ACHN (cell line): ENCODE measurements at places on chromosomes 11 and 22.
A peak's percentile ranks its signal among the peaks of the same experiment; 100 is the strongest.

DNA sequence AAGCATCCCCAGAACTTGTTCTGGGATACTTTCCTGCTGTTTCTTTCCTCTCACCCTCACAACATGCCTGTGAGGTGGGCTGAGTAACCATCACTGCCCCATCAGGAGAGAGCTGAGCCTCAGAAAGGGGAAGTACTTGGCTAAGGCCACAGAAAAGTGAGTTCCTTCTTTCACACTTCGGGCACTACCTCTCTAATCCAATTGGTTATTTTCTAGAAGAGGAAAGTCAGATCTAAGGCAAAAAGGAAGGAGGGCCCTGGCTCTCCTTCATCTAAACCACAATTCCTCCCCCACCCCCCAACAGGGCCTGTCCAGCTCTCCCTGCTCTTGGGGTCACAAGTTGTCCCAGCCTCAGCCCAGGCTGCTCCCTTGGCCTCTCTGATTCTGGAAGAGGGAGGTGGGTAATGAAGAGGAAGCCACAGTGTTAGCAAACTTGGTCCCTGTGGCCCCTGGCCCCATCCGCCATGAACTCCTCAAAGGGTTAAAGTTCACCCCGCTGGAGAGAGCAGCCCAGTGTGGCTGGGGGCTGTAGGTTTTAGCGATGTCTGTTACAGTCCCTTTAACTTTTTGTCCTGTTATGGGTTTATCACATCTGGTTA, 34.0 kb downstream of the SLC22A12 start:
- DNase-seq = no peak

DNA sequence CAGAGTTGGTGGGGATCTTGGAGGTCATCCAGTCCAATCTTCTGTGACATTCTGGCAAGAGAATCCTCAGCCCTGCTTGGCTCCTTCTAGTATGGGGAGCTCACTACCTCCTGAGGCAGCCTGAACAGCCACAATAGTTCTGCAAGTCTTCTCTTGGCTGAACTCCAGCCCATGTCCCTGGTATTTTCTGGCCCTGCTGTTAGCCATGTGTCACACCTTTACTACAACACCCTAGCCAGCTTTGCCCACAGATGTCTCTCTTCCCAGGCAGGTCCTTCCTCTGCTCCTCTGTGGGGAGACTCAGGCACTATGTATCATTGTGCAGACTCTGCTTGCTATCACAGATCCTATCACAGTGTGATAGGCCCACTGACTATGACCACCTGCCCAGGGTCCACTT, 297.7 kb downstream of the CTTN start:
- no peak for DNase-seq

- peak; percentile 17 for DNase-seq
Measured at GRCh38 chr11:120248551-120249278, 8.8 kb downstream of the POU2F3 start.

GRCh38 chr11:130418756-130419155, 9.7 kb downstream of the ADAMTS8 start:
- DNase-seq = no peak

- DNase-seq = peak; percentile 53
Measured at GRCh38 chr11:118917481-118918127, 8.1 kb downstream of the BCL9L start.

DNA sequence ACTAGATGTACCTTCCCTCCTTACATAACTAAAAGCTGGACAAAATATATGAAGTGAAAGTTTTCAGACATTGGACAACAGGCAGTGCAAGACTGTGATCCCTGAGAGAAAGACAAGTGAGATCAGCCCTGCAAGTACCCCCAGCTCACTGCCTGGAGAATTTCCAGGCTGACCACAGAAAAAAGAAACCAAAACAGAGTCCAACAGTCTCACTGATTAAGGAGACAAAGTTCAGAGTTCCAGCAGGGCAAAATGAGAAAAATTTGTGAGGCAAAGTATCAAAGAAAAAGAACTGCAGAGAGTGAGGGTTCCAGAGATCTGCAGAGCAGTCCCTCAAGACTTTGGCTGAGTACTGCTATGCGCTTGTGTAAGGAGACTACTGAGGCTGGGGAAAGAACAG, 47.3 kb upstream of the TMEM45B start:
- no peak for DNase-seq

DNA sequence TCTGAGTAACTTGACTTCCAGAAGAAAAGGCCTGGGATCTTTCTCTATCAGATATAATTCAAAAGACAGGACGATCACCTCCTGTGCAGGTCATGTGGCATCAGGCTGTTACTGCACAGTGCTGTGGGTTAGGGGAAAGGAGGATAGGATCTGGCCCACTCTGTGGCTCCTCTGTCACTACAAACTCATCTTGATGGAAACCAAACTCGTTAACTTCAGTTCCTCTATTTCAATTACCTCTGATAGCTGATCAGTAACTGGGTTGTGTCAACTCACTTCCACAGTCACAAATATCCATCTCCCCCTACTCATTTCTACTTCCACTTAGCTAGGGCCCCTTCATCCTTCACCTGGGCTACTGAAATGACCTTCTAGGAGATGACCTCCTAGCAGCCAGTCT, 95.2 kb downstream of the RCN1 start:
- no peak for DNase-seq

GRCh38 chr11:66570079-66570849, 1.9 kb upstream of the CTSF start:
- DNase-seq = no peak

DNA sequence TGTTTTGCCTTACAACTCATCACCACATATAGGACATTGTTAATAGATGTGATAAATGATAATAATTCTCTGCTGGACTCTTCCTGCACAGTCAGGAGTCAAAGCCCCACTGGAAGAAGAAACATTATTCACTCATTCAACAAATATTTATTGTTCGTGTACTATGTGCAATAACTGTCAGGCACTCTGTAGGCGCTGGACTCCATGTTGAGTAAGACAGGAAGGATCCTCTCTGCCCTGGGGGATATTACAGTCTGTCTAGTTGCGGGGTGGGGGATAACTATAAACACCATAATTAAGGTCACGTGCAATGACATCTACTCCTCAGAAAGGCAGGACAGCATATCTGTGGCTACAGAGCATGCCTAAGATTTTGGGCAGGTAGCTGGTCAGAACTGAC, 281.1 kb downstream of the FAT3 start:
- no peak for DNase-seq

GRCh38 chr11:19420868-19421533, 180.3 kb upstream of the E2F8 start:
- DNase-seq = no peak

DNA sequence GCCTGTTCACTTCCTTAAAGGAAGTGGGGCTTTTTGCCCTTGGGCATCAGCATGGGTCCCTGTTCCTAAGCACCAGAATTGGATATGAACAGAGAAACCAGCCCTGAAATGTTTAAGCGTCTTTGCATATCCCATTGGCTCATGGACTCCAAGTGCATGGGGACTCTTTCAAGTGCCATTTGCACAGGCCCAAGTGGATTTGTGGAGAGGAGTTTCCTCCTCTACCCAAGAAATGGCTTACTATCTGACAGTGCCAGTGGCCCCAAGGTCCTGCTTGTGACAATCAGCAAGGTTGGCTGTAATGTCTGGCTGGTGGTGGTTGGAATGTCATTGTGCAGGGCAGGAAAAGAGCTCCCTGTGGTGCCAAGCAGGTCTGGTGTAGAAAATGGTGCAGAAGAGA, 4.0 kb downstream of the TOMM22 start:
- no peak for DNase-seq

DNA sequence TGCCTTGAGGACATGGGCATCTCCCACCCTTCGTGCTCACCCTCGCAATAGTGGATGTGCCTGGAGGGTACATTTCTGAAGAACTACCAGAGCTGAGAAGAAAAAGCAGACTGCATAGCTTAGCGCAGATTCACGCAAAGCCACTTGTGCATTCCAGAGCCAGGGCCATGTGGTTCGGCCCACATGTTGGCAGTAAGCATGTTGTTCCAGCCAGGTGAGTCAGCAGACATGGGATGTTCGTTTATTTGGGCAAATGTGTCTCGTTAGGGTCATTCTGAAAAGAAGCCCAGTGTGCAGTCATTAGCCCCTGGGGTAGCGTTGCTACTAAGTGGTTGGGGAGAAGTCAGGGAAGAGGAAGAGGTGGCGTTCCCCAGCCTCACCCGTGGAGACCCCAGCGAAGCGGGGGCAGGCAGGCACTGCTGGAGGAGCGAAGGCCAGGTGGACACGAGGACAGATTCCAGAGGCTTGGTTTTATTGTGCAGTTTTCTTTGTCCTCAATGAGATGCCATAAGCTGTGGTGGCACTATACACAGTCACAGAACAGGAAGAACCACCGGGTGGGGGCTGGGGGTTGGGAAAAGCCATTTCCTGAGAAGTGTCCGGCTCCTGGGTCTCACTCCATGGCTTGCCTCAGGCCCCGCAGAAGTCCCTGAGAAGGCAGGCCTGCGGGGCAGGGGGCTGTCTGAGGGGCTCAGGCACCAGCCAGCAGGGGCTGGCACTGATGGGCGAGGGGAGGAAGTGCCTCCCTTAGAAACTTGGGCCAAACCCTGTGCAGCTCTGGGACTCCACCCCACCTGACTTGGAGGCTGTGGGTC, 5.0 kb downstream of the THY1 start:
- peak; percentile 59 for DNase-seq

DNA sequence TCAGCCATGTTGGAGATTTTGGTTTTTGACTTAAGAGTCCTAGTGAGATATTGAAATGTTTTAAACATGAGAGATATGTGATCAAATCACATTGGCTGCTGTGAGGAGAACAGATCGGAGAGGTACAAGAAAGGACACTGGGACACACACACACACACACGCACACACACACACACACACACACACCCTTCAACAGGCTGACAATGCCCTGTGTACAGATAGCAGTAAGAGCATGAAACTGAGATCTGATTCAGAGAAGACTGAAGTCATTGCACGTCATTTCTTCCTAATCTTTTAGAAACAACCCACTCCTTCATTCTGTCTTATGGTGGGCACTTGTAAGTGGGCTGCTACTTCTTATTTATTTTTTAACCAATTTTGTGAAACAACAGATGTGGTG, 200.5 kb upstream of the E2F8 start:
- no peak for DNase-seq

DNA sequence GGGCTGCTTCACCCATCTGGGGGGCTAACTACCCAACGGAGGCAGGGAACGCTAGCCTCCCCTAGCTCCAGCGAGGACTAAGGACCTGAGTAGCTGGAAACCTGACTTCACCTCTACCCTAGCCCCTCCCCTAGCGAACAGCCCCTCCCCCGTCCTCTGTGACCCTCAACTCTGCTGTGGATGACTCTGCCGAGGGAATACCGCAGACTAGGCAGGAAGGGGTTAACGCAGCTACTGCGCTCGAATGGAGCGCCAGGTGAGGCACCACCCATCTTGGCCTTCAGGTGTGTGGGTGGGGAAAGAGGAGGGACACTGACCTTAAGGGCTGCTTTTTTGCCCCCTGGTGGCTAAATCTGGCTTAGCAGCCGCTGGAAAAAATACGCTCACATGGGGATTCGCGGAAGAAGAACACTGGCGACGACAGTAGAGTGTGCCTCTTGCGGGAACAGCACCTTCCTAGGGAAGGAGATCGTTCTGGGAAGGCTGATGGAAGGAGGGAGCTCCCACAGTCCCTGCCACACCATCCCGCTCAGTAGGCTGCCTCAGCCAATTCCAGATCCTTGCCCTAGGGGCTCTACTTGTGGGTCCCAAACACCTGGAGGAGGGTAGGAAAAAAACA, 4.5 kb upstream of the BCL9L start:
- DNase-seq = peak; percentile 83

- DNase-seq = no peak
Measured at GRCh38 chr11:91792779-91793262, 431.8 kb upstream of the FAT3 start.

GRCh38 chr11:102680945-102681344, 24.6 kb downstream of the MMP27 start:
- DNase-seq = no peak

GRCh38 chr11:94457118-94458029, 36.3 kb downstream of the MRE11 start:
- DNase-seq = no peak

- no peak for DNase-seq
Measured at GRCh38 chr11:47967577-47968525, 12.5 kb upstream of the PTPRJ start.

DNA sequence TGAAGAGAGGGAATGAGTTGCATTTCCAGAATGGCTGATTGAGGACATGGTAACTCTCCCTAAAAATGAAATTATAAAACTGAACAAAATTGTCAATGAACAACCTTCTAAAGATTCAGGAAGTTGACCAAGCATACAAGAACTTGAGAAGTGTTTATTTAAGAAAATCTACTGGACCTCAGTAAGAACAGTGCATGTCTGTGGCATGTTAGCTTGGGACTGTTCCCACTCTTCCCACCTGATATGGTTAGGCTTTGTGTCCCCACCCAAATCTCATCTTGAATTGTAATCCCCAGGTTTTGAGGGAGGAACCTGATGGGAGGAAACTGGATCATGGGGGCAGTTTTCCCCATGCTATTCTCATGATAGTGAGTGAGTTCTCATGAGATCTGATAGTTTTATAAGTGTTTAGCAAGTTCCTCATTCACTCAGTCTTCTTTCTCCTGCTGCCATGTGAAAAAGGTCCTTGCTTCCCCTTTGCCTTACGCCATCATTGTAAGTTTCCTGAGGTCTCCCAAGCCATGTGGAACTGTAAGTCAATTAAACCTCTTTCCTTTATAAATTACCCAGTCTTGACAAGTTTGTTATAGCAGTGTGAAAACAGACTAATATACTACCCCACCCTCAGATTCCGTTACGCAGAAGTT, 15.4 kb downstream of the MS4A13 start:
- no peak for DNase-seq

DNA sequence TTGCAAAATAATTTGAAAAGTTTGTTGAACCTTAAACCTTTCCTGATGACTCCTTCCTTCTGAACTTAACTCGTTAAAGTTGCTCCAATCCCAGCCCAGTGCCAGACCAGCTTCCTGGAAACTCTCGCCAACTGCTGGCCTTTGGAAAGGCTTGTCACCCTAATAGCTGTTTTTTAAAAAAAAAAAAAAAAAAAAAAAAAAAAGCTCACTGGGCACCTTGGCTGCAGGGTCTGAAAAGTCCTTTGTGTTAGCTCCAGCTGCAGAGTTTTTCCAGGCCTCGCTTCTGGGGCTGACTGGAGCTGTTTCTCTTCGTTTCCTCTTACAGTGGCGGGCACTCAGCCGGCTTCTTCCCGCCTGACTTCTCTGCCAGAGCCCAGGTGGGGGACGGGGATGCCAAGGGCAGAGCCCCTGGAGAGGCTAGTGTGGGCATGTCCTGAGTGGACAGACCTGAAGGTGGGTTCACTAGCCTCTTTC, 25.1 kb downstream of the KCNQ1OT1 start:
- no peak for DNase-seq

DNA sequence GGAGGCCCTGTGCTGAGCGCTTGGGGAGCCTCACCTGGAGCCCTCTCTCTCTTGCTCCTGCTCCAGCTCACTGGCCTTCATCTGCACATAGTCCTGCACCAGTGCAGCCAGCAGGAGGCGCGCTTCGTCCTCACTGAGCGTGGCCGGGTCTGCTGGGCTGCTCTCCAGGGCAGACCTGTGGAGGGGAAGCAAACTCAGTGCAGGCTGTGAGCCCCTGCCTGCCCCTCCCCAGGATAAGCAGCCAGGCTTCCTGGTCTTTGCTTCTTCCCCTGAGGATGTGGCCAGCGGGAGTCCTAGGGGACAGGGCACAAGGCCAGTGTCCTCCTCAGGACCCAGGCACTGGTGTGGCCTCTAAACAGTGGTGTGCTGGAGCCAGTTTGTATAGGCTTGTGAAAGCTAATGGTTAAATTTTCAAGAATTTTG, 2.2 kb downstream of the CALCA start:
- DNase-seq = peak; percentile 29
